NK-92 treated with Interleukin-12 subunit alpha and Interleukin-12 subunit beta, amount 100 ng/mL, for 24 hours (cell line): ENCODE measurements at places on chromosomes 6 and 20.

GRCh38 chr6:28974505-28974904, 30.6 kb downstream of the ZNF311 start:
- DNase-seq = no peak

GRCh38 chr6:47700053-47700452, 1.7 kb downstream of the ADGRF4 start:
- no peak for DNase-seq

DNA sequence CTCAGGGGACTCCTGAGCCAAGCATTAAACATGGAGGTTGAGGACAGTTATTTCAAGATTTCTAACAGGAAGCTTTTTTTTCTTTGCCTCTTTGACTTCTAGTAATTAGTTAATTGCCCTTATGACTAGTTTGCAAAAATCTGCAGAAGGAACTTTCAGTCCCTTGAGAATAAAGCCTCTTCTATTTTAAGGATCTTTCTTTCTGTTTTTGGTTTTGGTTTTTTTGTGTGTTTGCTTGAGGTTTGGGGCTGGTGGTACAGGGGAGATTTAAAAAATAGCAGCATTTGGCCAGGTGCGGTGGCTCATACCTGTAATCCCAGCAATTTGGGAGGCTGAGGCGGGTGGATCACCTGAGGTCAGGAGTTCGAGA, 259.3 kb downstream of the BMP7 start:
- DNase-seq = no peak

GRCh38 chr6:92126983-92127382, 1292.4 kb downstream of the EPHA7 start:
- no peak for DNase-seq

- DNase-seq = no peak
These were observed 65.9 kb downstream of the MTHFD1L start for GRCh38 chr6:150931405-150931804.

DNA sequence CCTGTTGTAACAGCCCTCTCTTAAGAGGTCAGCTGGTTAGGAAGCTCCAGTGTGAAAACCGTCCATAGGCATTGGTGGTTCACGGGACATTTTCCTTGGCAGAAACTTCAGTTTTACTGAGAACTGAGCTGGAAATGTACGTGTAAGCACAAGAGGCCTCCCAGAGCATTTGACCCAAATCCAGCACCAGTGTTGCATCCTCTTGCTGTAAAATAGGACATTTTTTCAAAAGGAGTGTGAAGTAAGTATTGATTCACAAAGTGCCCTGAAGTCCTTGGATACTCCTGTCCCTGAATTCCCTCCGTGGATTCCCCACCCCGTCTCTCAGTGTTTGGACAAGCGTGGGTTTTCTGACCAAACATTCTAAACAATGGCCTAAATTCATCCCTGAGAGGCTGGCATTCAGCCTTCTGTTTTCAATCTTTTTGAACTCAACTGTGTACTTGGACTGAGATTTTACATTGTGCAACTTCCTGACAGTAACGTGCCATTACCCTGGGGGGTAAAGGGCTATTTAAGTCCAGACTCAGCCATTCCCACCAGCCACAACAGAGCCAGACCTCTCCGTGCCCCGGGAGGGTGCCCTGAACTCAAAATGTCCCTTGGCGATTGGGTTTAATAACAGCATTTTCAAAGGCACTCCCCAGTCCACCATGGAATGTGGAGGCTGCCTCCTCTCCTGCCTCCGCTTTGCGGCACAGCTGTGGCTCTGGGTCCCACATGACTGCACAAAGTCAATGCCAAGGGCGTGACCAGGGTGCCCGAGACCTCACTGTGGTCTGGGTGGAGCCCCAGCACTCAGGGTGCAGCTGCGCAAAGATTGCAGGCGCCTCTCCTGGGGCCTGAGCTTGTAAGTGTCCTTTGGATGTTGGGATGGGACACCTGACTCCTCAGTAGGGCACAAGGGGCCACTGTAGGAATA, 92.7 kb upstream of the AFDN start:
- no peak for DNase-seq

GRCh38 chr20:7665376-7665775, 274.9 kb downstream of the HAO1 start:
- DNase-seq = no peak

DNA sequence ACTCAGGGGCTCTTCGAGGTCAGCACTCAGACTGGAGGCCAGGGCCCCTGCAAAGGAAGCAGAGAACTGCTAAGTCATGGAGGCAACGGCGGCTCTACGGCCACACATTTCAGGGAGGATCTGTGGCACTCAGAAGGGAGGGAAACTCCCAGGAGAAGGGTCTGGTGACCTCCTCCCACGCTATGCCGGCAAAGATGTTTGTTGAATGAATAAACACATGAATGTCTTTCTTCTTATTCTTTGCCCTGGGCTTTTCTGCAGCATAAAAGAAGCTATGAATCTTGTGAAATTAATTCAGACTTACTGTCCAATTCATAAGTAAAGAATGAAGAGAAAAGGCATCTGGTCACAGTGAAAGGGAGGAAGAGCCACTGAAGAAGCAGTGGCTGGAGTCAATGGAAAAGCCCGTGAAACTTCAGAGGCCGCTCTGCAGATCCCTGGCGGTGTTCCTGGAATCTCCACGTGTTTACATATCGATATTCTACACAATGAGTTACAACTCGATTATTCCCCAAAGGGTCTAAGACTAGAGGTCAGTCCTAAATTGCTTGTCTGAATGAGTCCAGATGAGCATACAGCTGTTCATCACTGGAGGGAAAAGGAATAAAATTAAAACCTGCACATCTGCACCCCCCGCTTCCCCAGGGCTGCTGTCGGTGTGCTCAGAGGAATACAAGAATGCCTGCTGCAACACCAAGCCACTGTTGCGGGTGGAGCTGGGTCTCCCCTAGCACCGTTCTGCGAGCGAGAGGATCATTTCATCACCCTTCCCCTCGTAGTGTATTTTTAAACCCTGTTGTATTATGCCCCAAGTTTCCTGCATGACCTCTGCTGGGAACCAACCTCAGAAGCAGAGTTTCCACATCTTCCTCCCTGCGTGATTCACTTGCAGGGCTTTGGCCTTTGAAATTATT, 25.6 kb downstream of the INSM1 start:
- no peak for DNase-seq

DNA sequence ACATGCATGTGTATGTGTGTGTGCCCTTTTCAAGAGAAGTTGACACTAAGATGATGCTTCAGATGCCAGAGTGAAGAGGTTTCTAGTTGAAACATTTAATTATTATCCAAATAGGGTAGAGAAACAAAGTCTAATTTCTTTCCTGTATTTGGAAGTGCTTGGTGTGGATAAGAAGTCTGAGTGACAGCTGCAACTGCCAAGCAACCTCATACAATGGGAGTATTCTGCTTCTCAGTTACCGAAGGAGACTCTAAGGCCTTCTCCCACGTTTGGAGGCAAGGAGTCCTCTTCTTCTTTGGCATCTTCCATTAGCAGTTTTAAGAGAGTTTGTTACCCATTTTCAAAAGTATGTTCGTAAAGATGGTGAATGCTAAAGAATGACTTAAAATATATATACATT, 82.4 kb downstream of the HDGFL1 start:
- no peak for DNase-seq

- DNase-seq = no peak
These were observed 26.4 kb upstream of the SLC9A8 start for GRCh38 chr20:49786196-49786595.

GRCh38 chr6:149319422-149319821, 1.9 kb downstream of the TAB2 start:
- DNase-seq = no peak

GRCh38 chr20:54681869-54682268, 206.5 kb downstream of the DOK5 start:
- no peak for DNase-seq

DNA sequence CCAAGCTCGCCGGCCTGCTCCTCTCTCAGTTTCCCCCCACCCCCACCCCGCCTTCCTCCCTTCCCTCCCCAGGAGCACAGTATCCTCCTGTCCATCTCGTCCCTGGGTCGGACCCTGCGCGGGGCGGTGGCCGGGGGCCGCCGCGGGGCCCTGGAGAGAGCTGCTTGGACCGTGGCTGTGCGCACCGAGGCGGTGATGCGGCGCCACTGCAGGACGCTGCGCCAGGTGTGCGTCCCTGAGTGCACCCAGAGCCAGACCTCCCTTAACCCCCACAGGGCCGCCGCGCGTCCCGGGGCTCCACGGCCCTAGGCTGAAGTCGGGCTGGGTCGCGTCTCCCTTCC, 2.2 kb downstream of the C20orf204 start:
- no peak for DNase-seq

GRCh38 chr20:32672982-32673851, 524 bp downstream of the C20orf203 start:
- peak; percentile 82 for DNase-seq

- no peak for DNase-seq
These were observed 470.4 kb upstream of the SLC35B3 start for GRCh38 chr6:8905757-8906156.

- DNase-seq = no peak
These were observed 38.0 kb downstream of the TGM2 start for GRCh38 chr20:38126932-38127621.

GRCh38 chr6:127496471-127496870, 22.7 kb downstream of the MTCL3 start:
- no peak for DNase-seq

- no peak for DNase-seq
These were observed 83.0 kb downstream of the SNX5 start for GRCh38 chr20:17885544-17885943.

GRCh38 chr6:117227245-117227962, 38.0 kb upstream of the VGLL2 start:
- DNase-seq = no peak
